ENCODE measurements at places on chromosomes 1 and 21.

GRCh38 chr1:1285102-1285571, 4.9 kb downstream of the SCNN1D start:
- DNase-seq, result no peak

DNA sequence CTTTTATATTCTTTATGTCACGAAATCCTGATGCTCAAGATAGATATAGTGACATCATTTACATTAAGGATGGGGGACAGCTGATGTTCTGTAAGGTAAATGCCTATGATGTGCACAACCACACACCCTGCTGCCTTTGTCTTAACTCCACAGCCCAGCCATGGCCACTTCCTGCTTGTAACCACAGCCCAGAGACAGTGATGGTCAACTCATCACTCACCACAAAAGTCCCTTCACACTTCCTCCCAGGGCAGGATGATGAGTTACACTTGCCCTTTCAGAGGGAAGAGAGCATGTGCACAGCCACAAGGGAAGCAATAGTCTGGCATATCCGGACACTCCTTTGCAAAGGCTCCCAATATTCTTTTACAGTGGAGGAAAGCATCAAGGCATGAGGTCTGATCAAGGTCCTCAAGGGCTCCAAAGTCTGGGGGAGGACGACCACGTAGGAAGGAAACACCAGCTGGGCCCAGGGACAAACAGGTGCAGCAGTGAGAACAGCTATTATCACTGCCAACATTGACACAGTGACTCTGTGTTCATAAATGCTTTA, 53.8 kb downstream of the PLPP3 start:
- peak; percentile 31 for DNase-seq

DNA sequence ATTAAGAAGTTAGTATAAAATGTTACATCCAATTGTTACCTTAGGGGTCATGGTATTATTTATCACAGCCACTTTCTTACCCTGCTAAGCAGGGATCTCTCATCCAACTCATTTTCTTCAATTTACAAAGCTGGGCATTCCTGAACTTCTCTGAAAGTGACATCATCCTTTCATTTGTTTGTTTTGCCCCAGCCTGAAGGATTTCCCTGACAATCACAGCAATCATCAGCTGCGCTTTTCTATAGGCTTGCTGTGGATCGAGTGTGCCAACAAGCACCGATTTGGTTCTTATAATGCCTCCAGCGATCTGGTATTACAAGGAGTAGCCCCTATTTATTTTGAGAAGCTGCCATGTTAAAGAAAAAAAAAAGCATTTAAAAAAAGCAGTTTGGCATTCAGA, 240.2 kb downstream of the USH2A start:
- no peak for DNase-seq

DNA sequence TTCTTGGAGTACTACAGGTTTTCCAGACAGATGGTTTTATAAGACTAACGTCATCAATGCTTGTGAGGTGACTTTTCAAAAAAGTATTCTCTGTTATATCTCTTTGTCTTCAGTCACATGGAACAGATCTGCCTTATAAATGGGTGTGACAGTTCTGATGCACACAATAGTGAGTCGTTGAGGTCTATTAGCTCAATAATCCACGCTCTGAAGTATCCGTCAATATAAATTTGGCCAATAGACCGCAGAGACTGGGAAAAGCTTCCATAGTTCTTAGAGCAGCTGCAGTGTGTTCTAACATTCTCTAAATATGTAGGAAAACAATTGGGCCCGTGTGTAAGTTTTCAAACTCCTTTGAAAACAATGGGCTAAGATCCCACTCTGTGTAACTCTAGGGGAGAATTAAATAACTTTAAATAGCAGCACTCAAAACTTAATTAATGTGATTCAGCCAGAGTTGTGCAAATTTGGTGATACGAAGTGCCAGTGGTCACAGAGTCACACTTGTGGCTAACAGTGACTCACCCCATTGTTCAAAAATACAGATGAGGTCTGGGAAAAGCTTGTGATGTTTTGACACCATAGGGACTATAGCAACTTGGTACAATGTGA, 316.0 kb downstream of the LMO4 start:
- DNase-seq, result no peak

GRCh38 chr1:195113471-195113870, 1494.8 kb downstream of the KCNT2 start:
- no peak for DNase-seq

GRCh38 chr1:22057861-22058260, 5.4 kb downstream of the CDC42 start:
- DNase-seq, result no peak

DNA sequence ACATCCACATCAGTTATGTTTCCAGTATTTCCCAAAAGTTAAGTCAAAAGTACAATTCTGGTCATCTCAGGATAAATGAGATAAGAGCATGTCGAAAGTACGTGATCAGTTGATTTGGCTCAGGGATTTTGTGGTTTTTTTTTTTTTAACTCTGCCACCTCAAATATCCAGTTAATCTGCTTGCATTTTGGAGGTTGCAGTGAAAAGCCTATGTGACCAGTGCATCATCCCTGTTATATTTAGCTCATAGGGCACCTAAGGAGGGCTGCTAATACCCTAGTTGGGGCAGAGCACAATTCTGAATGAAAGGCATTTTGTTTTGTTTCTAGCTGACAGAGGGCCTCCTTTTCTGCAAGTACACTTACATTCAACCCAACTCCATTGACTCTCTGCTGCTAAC, 31.7 kb upstream of the RGS16 start:
- no peak for DNase-seq

DNA sequence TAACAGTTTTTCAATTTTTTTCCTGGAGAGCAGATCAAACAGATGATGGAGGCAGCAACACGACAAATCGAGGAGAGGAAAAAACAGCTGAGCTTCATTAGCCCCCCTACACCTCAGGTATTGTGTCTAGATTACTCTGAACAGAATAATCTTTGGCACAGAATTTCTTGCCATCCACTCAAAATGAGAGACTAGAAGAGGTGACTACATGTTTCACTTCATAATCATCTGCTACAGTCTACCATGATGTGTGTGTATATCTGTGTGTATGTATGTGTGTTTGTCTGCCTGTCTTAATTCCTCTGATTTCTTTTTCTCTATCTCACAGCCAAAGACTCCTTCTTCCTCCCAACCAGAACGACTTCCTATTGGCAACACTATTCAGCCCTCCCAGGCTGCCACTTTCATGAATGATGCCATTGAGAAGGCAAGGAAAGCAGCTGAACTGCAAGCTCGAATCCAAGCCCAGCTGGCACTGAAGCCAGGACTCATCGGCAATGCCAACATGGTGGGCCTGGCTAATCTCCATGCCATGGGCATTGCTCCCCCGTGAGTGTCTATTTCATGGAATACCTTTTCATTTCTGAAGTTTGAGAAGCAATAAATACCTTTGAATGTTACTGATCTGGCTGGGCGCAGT, 11.4 kb downstream of the PRPF3 start:
- no peak for DNase-seq

GRCh38 chr1:16351456-16351993, 755 bp downstream of the FBXO42 start:
- peak; percentile 30 for DNase-seq

- DNase-seq, result no peak
Measured at GRCh38 chr1:56019922-56020321, 559.4 kb downstream of the PLPP3 start.
